Frontal cortex (tissue), 4 donors: ENCODE measurements at places on chromosomes 6 and 20. TPM values are rescaled to one million over a fixed set of nuclear protein-coding genes. Genes with fewer than 3 reads are reported as not detected.

DNA sequence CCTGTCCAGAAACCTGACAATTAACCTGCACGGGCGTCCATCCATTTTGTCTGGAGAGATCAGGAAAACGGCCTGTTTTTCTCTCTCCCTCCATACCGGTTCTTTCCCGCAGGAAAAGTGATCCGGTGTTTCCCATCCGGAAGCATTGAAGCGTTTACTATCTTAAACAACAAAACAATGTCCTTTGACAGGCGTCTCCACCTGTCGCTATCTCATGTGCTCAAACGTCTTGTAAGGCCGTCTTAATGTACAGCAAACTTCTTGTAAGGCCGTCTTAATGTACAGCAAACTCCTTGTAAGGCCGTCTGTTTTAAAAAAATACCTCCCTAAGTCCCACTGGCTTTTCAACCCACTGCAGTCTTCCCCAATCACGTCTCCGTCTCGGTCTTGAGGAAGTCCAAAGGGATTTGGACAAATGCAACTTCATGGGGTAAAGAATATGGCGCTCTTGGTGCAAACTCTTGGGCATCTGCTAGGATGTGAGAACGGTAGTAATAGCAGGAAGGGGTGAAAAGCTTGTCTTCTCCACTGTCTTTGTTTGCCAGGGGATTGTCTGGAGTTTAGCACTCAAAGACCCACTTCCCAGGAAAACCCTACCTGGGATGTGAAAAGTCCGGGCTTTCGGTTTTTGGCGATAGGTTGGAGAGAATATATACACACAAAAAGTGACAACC, 29.9 kb upstream of the TRIM27 start:
- DNase-seq = no peak

DNA sequence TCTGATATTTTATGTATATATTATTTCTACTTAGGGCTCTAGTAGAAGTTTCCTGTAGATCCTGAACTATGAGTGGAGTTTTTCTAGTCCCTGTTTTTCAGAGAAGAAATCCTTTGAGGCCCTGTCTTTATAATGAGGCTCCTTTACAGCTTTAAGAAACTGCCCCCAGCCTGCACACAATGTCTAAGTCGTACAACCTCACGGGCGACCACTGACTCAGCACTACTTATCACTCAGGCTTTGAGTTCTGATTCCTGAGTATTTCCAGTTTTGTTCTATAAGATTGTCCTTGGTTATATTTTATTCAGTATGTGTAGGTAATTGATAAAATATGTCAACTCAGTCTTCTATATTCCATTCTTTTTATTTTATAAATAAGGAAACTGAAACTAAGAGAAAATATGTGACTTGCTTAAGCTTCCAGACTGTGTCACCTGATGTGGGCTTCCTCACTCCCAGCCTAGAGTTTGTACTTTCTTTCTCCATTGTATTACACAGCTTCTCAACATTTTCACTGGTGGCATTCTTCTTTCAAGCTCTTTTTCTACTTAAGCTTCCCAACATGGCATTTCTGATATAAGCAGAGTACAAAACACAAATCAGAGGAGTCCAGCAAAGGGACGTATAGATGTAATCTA, 167.0 kb downstream of the TBX18 start:
- no peak for DNase-seq

DNA sequence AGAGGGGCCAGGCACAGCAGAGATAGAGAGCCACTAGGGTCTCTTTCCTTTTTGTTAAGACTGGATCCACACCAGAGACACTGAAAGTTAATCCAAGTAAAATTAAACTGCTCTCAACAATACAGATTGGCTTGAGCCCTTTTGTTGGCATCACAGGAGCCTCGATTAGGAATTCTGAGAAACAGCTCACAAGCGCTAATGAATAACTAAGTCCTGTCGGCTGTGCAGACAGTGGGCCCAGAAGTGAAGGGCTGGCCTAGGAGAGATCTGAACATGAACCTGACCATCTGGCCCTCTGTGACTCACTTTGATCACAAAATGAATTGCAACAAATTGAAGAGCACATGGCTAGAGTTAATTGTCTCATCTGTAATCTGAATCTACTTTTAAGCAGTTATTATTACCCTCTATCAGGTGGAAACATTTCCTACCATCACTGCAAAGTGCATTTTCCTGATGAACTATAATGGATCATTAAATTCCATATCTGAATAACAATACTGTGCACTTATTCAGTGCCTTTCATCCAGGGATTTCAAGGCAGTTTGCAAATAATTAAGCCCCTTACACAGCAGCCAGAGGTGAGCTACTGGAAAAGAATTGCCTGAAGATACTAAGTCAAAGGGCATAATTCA, 3.2 kb downstream of the BACH2 start:
- DNase-seq = no peak

DNA sequence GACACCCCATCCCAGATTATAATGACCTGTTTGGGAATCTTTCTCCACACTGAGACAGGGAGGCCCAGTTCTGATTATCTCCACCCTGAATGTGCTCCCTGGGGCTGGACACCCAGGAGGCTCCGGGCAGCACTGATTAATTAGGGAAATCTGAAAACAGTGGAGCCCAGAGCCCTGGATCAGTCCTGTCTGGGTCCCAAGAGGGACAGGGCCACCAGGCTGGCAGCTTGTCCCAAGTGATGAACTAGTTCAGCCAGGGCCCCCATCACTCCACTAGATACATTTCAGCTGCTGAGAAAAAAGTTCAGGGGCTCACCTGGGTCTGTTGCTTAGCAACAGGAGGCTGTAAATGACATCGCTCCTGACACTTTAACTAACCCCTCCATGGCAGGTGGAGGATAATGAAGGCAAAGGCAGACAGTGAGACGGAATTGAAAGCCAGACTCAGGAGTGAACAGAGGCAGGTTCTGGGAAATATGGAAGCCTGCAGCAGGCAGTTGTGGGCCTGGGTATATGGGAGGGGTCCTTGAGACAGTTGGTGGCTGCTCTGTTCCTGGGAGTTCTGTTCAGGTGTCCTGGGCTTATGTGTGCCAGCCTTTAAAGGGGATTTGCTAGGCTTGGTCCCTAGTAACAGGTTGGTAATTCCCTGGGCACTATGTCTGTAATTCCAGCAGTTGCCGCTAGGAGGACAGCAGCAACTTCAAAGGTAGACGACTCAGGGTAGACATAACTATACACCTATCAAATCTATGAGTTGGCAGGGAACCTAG, 78.3 kb upstream of the CTNNBL1 start:
- DNase-seq = no peak

DNA sequence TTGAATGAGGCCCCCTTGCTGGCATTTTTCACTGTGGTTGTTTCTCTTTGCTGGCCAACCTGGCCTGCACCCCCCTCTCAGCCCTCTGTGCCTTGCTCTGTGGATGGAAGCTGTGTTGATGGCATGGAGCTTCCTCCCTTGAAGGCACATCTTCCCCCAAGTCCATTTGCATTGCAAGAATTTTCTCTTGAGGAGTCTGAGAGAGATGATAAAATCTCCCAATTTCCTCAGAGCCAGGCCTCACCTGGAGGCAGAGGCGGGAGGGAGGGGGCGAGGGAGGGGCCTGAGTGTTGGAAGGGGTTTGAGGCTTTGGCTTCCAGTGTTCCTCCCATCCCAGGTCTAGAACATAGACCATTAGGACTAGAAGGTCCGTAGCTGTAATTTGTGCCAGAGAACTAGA, 175.1 kb downstream of the SCP2D1 start:
- no peak for DNase-seq

DUSP22 gene
- total RNA-seq = 14.7 TPM

DEFB115 gene
- total RNA-seq = not detected
